Omental fat pad (tissue), 4 donors: ENCODE measurements at places on chromosomes 1 and 21.

DNA sequence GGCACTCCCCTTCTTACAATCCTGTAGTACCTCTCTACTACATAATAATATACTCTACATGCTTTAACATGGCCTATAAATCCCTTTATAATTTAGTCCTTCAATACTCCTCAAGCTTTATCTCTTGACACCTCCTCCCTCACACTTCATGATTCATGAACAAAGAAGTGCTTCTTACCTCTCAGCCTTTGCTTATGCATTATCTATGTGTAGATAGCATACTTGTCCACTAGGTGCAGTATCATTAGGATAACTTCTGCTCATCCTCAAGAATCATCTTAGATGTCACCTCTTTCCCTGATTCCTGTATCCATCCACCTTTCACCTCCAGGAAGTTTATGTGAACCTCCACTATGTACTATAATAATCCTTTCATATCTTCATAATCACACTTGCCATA lies 74.4 kb downstream of the COL24A1 start:
- no peak for DNase-seq

- no peak for DNase-seq
These were observed 75.2 kb downstream of the PTPRU start for GRCh38 chr1:29311352-29312030.

DNA sequence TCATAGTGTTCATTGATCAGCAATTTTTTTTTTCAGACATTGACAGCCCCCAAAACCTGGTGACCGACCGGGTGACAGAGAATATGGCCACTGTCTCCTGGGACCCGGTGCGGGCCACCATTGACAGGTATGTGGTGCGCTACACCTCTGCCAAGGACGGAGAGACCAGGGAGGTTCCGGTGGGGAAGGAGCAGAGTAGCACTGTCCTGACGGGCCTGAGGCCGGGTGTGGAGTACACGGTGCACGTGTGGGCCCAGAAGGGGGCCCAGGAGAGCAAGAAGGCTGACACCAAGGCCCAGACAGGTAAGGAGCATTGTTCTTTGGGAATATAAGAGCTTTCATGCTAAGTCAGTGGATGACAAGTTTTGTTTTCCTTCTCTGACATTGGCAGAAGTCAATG lies 49.3 kb downstream of the TNN start:
- DNase-seq: no peak

DNA sequence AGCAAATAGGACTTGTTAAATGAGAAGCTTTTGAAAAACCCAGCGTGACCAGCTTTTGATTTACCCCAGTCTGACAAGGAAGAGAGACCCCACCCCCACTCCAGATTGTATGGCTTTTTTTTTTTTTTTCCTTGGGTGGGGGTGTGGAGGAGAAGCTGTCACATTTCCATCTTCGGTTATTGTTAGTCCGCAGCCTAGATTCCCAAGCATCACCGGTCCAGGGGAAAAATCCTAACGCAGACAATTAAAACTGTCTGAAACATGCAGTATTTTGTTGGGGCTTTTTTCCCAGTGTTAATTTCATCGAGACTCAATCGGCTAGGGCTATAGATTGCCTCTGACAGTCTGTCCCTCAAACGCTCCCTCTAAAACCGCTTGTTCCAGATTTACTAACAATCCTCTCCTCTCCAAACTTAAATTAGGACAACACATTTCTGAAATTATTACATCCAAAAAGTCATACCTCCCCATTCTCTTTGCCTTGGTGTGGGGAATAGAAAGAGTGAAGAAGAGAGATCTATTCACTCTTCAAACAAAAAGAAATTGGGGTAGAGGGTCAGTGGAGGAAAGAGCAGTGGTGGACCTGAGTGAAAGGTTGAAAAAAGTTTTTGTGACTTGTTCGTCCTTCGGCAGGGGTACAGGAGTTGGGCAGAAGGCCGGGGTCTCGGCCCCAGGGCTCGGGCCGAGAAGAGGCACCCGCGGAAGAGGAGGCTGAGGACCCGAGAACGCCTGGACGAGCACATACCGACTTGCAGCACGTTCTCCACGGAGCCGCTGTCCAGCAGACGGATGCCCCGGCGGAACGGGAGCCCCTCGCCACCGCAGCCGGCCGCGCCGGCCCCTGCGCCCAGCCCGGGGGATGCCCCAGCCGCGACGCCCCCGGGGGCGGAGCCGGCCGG lies 1.1 kb downstream of the ZSWIM5 start:
- DNase-seq: no peak

- DNase-seq: no peak
These were observed 901.2 kb downstream of the LTN1 start for GRCh38 chr21:28091466-28091865.

DNA sequence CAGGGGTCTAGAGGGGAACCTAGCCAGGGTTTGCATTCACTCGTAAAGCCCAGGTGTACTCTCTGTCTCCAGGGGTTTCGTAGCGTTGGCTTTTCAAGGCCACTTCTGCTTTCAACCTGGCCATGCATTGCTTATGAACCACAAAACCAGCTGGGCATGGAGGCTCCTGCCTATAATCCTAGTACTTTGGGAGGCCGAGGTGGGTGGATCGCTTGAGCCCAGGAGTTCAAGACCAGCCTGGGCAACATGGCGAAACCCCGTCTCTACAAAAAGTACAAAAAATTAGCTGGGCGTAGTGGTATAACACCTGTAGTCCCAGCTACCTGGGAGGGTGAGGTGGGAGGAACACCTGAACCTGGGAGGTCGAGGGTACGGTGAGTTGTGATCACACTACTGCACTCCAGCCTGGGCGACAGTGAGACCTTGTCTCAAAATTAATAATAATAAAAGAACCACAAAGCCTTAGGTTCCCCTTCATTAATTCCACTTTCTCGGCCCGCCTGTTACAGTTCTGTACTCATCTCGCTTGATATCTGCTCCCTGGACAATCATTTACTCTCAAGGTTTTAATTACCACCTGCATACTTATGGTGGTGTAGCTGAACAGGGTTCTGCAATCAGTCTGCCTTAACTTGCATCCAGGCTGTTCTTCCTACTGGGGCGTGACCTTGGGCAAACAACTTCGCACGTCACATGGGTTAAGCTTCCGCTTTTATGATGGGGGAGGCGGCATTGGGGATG lies 6.1 kb downstream of the SLC16A4 start:
- no peak for DNase-seq

DNA sequence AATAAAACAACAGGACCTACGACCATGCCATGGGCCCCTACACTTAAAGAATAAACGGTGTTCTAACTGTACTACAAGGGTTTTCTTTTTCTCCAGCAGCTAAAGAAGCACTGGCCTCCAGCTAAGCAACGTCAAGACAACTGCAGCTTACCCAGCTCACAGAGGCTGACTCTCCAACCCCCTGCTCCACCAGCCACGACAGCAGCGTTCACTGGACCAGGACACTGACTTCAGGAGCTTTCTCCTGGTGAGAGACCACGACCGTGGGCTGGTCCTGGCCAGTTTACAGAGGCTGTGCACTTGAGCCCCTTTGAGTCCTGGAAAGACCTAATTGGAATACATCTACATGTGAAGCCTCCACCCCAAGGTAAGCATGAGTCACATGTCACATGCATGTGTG lies 39.4 kb downstream of the WNT9A start:
- no peak for DNase-seq

GRCh38 chr1:61253912-61254633 lies 171.7 kb downstream of the NFIA start:
- DNase-seq: no peak

- no peak for DNase-seq
These were observed 61.6 kb upstream of the RUNX3 start for GRCh38 chr1:24991697-24992096.

GRCh38 chr1:151370211-151370911 lies 2.1 kb downstream of the SELENBP1 start:
- no peak for DNase-seq

- DNase-seq: no peak
These were observed 121.9 kb downstream of the SLC5A9 start for GRCh38 chr1:48344373-48344772.

DNA sequence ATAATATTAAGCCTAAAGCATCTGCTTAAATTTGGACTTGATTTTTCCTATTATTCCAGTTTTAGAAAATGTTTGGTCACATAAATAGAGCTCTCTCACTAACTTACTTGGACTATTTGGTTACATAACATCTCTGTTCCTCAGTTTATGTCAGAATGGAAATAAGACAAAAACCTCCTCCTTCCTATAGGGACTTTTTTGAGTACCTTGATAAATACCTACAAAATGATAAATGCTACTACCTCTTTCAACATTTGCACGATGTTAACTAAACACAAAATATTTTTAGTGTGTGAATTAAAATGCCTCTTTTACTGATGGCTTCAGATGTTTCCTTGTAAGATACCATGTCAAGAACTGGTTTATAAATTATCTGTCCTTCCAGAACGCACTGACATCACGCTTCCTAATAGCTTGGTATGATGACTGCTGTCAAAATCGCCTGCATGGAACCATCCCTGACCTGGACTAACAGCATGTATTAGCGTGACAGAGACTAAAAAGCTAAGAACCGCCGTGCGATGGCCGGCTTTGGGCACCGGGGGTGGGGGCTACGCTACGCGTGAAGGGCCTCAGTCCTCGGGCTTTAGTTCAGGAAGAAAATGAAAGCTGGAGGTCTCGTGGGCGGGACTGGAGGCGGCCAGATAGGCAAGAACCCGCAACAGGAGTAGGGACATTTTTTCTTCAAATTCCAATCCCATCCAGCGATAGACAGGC lies 133.2 kb upstream of the BARHL2 start:
- no peak for DNase-seq

GRCh38 chr1:44354268-44354839 lies 703 bp downstream of the ERI3 start:
- DNase-seq: no peak

DNA sequence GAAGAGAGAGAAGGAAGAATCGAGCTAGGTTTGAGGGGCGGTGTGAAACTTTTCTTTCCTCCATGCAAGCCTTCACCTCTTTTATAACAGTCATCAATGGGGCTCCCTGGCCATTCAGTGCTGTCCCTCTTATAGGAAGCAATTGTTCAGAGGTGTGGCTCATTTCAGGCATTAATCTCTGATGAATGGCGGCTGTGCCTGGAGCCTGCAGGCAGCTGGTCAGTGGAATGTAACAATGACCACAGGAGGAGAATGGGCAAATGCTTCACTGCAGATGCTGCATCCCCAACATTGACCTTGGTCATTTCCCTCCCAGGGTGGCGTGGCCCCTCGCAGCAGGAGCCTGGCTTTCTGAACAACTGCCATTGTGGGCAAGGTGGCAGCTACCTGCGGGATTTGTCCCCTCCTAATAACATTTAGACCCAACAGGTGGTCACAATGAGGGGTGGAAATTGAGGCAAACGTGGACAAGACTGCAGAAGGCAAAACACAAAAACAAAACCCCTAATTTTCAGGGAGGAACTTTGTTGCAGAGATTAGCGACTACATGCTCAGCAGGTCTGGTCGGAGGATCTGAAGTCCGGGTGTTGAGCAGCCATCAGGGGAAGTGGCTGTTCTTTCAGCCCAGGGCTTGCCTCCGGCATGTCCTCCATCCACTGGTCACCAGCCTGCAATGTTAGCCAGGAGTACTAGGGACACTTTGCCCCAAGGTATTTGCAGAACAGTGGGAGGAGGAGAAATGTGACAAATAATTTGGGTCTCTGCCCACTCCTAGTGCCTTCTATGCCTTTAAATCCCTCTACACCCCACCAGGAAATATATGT lies 97.3 kb upstream of the PAXBP1 start:
- no peak for DNase-seq

GRCh38 chr1:110964455-110964903 lies 757 bp upstream of the LRIF1 start:
- DNase-seq: no peak

- no peak for DNase-seq
These were observed 43.3 kb downstream of the GPR3 start for GRCh38 chr1:27435566-27436203.

DNA sequence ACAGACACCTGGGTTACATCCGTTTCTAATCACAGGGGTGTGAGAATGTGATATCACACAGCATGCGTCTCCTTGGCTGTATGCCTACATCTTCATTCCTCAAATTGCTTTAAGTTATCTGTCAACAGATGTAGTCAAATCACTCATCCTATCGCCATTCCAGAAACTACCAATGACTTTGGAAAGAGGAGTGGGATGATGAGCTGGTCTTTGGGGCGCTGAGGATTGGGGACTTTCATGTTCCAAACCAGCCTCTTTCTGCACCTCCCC lies 104.8 kb downstream of the NAV1 start:
- no peak for DNase-seq

- DNase-seq: no peak
These were observed 56.3 kb downstream of the POU2F1 start for GRCh38 chr1:167276969-167277368.

DNA sequence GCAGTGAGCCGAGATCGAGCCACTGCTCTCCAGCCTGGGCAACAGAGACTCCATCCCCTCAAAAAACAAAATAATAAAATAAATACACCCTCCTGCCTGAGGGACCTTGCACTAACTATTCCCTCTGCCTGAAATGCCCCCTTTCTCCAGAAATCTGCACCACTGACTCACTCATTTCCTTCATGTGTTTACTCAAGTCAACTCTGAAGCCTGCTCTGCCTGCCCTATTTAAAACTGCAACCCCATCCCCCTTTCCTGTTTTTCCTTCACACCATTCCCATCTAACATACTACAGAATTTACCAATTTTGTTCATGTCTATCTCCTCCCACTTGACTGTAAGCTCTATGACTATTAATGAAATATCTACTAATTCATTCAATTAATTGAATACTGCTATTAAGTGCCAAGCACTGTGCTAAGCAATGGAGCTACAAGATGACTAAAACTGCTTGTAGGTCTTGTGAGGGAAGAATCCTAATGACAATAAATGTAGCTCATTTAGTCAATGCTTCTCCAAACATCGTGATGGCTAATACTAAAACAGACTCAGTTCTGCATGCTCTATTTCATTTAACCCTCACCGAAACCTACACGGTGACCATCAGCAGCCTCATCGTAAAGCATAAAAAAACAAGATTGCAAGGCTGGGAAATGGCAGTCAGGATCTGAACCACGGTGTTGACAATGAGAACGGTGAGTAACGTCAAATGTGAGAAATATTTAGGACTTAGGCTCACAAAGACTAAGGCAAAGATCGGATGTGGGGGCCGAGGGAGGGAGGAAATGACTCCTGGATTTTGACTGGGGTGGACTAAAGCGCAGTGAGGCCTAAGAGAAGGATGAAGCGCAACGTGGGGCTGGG lies 749 bp upstream of the TMEM39B start:
- no peak for DNase-seq

- no peak for DNase-seq
These were observed 66.1 kb downstream of the NID1 start for GRCh38 chr1:235998812-235999211.

- DNase-seq: no peak
These were observed 486.1 kb upstream of the LRRC7 start for GRCh38 chr1:69081668-69082067.

DNA sequence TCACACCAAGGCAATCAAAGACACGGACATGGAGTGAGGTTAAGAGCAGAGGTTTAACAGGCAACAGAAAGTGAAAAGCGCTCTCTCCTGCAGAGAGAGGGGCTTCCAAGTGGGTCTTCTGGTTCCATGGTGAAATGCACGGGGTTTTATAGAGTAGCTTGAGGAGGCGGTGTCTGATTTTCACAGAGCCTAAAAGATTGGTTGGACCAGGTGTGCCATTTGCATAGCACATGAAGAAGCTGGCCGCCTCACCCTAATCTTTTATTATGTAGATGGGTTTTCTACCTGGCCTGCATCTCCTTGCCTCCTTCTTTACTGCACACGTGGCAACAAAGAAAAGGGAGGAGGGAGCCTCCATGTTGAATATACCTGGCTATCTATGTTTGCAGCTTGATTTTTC lies 197.3 kb downstream of the RYR2 start:
- no peak for DNase-seq
